A673 (cell line): ENCODE measurements at places on chromosomes 2 and 18.
A peak's percentile ranks its signal among the peaks of the same experiment; 100 is the strongest.

DNA sequence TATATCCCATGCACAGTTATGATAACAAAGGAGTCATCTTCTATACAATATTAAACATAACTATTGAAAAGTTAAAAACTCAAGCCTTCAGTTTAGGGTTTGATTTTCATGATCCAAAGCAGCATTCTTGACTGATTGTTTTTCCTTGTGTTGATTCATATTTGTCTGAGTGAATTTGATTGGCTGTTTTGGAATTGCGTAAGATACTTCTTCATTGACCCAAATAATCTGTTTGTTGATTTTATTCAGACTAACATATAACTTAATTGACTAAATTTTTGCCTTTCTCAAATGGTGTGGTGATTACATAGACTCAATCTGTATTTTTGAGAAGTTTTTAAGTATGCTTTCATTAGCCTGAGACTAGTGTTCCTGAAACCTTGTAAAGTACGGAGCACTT, 305.7 kb upstream of the TNP1 start:
- DNase-seq: no peak

- DNase-seq: peak; percentile 53
Observed at GRCh38 chr2:70141212-70141901, 49.5 kb downstream of the C2orf42 start.

DNA sequence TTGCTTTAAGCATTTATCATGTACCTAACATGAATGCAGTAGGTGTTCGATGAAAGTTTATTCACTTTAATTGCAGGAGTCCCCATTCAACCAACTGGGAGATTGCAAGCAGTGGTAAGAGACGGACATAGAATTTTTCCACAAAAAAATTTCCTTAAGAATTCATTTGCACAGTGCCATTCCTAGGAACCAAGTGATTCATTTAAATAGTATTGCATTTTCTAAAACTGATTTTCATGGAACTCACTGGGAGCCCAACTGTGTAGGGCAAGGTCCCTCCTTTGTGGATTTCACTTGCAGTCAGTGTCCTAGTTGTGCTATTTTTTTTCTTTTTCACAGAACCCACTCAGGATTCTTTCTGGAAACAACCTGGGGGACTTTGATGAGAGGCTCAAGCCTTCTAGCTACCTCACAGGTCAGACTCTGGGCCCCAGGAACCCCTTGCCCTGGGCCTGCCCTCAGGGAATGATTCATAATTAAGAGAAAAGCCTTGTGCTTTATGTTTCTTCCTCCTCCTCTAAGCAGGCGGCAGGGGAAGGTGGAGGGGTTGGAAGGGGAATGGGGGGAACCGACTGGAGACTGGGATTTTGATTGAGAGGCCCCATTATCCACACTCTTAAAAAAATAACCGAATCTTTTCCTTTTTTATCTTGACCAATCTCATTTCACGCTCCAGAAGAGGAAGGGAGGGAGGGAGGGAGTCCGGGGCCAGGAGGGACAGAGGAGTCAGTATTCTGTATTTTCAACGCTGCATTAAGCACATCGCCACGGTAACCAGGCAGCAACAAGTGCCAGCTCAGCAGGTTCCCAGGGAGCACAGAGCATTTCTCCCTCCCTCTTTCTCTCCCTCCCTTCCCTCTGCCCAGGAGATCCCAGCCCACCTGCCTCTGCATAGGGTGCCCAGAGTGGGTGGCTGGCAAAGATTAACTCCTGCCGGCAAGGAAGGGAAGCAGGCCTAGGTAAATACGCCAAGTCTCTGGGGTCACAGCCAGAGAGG, 51.8 kb downstream of the PSD4 start:
- peak; percentile 68 for DNase-seq

DNA sequence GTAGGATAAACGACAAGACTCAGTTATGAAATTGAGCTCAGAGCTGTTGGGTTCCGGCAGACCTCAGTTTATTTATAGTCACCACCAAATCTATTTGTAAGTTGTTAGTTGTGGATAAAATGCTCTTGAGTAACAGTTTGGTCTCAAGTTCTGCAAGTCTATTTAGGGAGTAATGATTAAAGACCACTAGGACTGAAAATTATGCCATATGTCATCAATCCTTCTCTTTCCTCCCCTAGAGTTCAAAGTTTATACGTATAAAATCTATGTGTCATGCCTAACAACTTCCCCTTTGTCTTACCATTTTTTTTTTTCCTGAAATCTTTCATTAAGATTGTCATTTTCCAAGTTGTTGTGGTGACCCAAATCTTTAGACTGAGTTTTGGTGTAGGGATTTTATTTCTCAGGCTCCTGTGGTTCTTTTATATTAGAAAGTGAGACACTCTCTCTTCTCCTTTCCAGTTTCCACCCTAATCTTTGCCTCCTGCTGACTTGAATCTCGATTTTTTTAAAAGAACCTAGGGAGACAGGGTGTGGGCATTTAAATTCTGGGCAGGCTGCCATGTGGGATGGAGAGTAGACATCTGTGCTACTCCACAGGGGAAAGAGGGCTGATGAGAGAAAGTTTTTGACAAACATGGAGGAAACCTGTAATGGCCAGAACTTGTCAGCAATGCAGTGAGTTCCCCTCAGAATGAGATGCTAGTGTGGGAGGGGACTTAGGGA, 51.0 kb downstream of the LAMA3 start:
- DNase-seq: peak; percentile 97

DNA sequence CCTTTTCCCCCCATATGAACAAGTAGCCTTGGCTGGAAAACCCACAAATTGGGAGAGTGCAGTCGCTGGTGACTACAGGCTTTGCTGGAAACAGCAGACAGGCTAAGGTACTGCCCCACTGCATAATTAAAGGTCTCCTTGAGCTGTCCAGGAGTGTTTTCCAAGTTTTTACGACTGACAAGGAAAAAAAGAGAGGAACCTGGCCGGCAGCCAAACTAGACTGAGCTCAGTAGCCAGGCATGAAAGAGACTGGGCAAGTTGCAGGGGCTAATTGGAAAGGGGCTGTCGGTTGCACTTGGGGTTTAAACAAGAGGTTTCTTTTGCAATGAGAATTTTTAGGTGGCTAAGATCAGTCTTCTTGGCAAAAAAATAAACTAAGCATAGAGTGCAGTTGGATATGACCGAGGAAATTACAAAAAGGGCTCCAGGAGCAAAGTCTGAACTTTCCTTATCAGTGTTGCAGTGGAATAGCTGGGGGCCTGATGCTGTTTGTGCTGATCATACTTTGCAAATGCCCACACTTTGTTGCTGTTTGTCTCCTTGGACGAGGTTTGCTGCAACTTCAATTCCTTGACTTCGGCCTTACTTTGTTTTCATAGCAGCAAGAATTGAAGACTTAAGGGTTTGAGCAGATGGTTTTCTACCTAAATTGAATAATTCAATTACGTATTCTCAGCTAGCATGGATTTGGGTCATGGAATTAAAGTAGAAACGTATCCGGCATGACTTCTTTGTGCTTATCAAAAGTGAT, 2.1 kb downstream of the GULP1 start:
- peak; percentile 49 for DNase-seq

GRCh38 chr18:48833701-48834412, 116.9 kb downstream of the SMAD7 start:
- DNase-seq: peak; percentile 46

GRCh38 chr2:20222769-20223406, 2.0 kb downstream of the SDC1 start:
- DNase-seq: no peak

- no peak for DNase-seq
Observed at GRCh38 chr2:9003366-9003615, 193 bp downstream of the MBOAT2 start.

DNA sequence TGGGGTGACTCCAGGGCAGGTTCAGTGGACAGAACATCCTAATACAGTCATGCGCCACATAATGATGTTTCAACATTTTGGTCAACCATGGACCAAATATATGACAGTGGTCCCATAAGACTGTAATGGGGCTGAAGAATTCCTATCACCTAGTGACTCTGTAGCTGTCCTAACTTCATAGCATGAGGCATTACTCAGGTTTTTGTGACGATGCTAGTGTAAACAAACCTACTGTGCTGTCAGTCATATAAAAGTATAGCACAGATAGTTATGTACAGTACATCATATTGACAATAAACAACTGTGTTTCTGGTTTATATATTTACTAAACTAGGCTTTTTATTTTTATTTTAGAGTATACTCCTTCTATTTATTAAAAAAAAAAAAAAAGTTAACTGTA, 87.1 kb downstream of the CACNB4 start:
- DNase-seq: no peak

DNA sequence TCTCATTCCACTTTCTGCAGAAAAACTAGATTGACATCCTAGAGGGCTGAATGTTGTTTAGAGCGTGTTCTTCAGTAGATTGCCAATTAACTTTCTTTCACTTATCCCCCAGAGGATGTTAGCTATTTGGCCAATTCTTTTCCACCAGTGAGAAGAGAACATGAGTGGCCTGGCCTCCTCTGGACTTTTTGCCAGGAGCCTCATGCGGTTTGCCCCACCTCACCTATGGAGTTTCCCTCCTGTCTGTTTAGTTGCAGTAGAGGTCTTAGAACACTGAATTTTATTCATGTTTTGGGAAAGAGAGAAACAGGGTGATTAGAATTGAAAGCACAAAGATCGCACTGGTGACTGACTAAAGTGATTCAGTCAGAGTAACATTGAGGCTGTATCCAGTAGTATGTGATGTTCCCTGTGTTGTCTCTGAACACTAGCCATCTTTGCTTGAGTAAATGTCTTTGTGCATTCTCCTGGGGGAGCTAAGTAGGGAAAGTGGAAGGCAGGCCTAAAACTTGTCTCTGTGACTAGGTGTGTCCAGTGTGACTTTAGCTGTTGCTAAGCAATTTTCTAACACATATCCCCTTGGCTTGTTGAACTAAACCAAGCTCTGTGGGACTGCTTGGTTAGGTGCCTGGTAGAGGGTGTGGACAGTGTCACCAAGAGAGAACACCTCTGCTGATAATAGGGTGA, 34.0 kb downstream of the UGP2 start:
- no peak for DNase-seq

GRCh38 chr2:48965204-48965603, 189.1 kb downstream of the FSHR start:
- no peak for DNase-seq
